Stimulated activated CD4-positive, alpha-beta T cell treated with anti-CD3 and anti-CD28 coated beads, Interleukin-15, amount 100 ng/mL, for 24 hours (primary cell): ENCODE measurements at places on chromosomes 12 and 14.

DNA sequence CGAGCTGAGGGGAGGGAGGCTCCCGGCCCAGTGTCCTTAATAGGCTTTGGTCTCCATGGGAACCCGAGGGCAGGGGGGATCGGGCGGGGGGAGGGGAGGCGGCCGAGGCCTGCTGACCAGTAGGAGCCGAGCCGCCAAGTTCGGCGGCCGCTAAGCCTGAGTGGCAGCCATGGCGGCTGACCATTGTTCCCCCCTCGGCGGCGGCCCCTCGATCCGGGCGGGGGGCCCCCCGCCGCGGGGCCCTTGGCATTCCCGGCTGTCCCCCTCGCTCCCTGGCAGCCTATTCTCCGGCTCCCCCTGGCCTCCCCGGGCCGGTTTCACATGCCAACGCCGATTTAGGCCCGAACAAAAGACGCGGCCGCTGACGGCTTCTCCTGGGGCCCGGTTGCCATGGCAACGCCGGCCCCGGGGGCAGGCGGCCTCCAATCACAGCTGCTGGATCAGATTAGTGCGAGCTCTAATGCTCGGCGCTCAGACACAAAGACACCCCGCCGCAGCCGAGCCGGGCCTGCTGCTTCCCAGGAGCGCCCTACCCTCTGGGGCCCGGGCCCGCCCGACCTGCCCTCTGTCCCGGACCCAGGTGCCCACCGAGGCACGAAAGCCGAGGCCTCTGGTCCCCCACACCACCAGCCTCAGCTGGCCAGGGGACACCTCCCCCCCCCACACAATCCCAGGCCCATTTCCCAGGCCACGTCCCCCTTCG lies 7.3 kb downstream of the MSI1 start:
- peak; percentile 21 for DNase-seq

DNA sequence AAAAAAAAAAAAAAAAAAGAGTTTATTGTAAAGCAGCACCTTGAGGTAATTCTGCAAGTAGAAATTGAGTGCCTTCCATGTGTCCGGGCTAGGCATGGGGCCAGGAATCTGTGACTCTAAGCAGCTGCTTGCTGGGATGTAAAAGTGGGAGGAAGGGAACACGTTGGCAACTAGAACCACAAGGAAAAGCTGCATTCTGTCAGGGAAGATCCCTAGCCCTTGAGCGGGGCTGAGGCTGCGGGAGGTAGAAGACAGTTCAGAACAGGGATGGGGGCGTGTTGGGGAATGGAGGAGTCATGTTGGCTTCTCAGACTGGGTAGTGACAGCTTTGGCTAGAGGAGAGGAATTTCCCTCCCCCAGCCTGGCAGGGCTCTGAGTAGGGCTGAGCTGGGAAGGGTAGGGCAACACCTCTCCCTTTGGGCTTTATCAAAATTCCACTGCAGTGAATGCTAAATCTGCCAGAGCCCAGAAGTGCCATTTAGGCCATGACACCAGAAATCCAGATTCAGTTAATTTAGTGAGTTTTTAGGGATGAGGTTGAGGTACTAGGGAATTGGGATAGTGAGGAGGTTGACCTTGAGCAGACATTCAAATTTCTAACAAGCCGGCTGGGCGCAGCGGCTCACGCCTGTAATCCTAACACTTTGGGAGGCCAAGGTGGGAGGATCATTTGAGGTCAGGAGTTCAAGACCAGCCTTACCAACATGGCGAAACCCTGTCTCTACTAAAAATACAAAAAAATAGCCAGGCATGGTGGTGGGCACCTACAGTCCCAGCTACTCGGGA lies 3.4 kb upstream of the TRAFD1 start:
- DNase-seq, result no peak

- DNase-seq, result peak; percentile 89
Measured at GRCh38 chr14:106372870-106373652, 846.7 kb downstream of the TMEM121 start.

DNA sequence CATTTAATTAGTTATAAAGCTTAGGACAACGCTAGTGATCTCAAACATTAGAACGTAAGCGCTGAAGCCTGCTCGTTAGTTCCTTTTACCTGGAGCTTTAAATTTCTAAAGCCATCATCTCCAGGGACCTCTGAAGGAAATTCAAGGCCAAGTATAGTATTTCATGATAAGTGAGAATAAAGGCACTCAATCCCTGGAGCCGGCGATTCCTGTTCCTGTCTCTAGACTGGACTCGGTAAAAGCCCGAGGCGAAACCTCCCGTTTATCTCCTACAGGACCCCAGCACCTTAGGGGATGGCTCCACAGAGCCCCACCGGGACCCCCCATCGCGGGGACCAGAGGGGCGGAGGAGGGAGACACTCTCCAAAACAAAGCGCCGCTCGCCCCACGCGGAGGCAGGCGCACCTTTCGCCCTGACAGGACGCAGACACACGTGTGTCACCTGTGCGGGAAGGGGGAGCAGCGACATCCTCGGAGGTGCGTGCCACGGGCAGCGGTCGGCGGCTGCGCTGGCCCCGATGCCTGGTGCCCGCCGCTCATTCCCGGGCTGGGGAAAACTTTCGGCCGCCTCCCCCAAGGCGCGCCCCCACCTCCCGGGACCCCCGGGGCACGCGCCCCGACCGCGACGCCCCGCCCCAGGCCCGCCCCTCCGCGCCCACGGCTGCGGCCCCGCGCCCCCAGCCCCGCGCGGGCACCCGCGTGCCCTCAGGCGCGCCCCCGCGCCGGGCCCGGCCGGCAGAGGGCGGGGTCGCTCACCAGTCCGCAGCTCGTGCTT lies 678 bp downstream of the RPS6KA5 start:
- DNase-seq, result peak; percentile 70

DNA sequence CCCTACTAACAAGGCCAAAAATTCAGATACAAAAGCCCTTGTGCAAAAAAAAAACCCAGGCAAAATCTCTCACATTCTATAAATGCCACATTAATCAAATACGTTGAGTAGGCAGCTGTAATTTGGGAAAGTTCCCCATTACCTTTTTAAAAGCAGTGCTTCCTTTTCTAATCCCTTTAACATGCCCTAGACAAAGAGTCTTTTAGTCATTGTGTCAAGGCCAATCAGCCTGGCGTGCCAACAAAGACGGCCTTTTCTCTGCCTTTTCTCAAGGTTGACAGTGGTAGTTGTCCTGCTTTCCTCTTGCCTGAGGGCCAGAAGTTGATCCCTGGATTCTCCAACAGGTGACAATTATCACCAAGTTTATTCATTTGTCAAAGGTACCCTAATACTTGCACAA lies 62.5 kb upstream of the METAP2 start:
- no peak for DNase-seq

- DNase-seq, result no peak
Measured at GRCh38 chr12:108335349-108336119, 3.6 kb downstream of the CMKLR1 start.

DNA sequence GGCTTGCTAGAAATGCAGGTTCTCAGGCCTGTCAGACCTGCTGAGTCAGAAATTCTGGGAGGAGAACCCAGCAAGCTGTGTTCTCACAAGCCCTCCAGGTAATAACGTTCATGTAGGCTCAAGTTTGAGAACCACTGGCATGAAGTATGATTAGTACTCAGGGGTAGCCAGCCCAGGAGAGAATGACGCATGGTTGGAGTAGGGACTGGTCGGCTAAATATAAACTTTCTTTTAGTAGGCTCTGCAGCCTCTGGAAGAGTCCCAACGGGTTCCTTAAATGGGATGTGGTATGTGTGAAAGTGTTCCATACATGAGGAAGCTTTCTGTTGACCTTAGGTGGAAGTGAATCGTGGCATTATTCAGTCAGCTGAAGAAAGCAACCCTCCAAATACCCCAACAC lies 209.3 kb downstream of the SLC41A2 start:
- no peak for DNase-seq

DNA sequence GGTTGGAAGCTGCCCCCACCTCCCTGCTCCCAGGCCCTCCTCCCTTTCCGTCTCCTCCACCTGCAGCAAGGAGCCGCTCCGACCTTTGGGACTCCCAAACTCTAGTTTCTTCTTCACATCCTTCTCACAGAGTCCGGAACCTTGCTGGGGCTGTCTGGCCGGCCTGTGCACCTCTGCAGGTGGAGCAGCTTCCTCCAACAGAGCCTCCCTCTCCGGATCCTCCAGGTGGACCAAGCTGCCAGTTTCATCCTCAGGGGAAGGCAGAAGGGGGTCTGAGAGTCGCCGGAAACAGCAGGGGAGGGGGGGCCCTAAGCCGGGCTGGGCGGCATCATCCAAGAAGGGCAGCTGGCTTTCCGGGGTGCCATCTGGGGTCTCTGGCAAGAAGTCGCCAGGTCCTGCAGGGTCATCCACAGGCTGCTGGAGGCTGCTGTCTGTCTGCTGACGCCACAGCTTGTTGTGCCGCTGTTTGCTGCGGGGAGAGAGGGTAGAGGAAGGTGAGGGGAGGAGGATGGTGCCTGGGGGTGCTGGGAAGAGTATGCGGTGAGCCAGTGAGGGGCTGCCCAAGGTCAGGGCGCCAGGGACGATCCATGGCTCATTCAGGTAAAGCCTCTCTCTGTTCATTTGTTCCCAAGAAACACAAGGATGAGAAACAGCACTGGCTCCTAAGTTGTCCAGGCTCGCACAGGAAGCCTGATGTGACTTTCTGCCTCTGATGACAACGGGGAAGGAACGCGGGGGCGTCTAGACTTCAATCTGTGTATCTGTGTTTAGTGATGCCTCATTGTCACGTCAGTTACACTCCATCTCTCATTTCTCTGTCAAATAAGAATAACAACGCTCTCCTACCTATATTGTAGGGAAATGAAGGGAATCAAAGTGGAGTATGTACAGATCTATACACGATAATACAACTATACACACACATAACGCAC lies 61.3 kb upstream of the CORO1C start:
- no peak for DNase-seq

DNA sequence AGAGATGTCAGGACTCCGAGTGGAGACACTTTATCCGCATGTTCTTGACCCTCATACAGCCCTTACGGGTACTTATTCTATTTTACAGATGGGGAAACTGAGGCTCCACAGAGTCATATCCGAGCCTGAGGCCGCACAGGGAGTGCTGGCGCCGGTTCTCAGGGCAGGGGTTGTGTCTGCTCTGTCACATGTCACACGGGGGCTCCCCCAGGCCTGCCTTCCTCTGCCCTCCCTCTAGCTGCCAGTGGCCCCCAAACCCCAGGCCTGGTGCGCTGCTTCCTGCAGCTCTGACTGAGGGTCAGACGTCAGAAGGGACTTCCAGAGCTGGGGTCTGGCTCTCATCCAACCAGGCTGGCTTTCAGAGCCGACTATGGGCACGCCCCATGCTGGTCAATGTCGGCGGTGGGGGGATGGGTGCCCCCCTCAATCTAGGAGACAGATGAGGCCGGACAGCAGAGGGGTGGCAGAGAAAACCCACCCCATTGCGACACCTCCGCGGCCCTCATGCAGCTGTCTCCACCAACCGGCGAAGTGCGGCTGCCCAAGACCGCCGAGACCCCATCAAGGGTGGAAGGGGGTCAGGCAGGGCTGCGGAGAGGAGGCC lies 811 bp upstream of the INF2 start:
- DNase-seq, result no peak

- no peak for DNase-seq
Measured at GRCh38 chr14:85873006-85873405, 343.1 kb downstream of the FLRT2 start.

DNA sequence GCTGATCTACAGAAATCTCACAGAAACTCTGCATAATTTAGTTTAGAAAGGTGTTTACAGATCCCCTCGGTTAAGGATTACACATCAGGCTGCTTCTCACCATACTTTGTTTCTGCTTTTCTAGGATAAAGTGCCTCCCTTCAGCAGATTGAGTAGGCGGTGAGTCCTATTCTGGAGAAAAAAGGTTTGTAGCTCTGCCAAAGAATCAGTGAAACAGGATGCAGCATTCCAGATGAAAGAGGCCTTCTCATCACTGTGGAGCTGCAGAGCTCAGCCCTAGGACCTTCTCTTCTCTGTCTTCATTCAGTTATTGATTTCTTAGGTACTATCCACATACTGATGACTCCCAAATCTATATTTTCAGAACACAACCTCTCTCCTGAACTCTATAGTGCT lies 155.5 kb upstream of the KRR1 start:
- DNase-seq, result no peak

DNA sequence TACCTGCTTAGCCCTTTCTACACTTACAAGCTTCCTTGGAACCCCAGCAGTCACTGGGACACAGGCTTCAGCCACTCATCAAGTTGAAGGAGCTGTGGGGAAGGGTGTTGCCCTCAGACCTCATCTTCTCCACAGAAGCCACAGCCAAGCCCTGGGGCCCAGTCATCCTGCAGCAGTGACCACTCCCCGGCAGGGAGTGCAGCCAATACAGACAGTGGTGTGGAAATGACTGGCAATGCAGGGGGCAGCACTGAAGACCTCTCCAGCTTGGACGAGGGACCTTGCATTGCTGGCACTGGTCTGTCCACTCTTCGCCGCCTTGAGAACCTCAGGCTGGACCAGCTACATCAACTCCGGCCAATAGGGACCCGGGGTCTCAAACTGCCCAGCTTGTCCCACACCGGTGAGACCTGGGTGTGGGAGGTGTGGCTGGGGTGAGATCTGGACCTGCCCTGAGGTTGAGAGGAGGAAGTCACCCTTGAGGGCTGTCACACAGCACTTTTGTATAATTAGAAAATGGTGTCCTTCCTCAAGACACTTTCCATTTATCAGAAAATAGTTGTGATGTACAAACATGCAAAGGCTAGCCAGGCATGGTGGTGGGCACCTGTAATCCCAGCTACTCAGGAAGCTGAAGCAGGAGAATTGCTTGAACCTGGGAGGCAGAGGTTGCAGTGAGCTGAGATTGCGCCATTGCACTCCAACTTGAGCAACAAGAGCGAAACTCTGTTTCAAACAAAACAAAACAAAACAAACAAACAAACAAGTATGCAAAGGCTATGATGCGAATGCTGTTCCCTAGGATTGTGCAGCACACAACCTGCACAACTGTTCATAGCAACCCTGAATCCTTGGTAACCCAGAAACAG lies 9.9 kb downstream of the GLI1 start:
- no peak for DNase-seq

GRCh38 chr14:64823305-64823861 lies 56.3 kb downstream of the SPTB start:
- DNase-seq, result peak; percentile 80

DNA sequence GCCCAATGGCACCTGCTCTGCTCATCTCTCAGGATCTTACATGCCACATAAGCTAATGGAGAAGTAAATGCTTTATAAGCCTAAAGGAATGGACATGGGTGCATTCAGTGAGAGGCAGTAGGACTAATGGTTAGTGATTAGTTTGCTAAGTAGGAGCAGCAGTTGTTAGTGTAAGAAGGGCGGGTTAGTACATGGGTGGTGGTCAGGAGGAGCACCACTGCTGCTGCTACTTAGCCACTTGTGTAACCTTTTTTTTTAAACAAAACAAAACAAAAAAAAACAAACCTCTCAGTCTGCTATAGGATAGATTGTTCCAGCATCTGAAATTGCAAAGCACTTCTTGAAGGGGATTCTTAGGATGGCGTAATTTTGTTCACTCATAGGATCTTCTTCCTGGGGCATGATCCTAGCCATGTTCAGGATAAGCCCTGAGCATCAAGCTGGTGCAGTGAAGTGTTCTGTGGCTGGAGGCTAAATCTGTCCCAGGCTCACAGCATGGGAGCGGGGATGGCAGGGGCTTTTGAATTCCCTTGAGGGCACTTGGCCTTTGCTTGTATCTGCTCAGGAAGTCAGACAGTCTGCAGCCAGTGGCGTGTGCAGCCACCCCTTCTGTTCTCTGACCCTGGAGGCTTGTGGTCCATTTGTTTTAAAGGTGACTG lies 63.6 kb downstream of the CHST11 start:
- DNase-seq, result no peak
